ENCODE measurements at places on chromosomes 1 and 21.

DNA sequence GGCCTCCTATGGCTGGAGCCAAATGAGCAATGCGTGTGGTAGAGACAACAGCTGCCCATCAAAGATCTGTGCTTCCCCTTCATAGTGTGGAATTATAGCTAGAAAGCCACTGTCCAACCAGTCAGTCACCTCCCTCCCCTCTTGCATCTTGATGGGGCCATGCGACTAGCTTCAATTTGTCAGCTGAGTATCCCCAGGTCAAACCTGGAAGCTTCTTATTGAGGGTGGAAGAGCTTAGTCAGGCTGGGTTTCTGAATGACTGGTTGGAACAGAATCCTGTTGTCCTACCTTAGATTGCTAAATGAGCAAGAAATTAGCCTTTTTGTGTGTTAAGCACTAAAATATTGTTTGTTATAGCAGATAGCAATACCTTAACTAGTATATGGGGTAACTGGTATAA, 625.4 kb downstream of the PTPRC start:
- no peak for DNase-seq

DNA sequence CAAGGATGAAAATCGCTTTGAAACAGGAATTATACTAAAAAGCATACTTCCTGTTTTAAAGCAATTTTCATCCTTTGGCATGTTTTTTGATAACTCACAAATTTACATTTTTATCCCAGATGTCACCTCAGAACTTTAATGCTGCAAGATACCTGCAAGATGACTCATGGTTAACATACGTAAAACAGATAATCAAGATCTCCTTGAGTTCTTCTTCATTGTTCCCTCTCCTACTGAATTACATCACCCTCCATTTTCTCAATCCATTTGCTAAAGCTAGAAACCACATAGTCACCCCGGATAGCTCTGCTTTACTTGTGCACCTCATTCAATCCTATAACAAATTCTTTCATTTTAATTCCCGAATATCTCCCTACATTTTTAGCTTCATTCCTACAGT, 1114.2 kb downstream of the PLA2G4A start:
- no peak for DNase-seq

- peak; percentile 69 for DNase-seq
Observed at GRCh38 chr1:235397733-235398132, 30.5 kb downstream of the TBCE start.

GRCh38 chr21:15774590-15774989, 44.8 kb downstream of the USP25 start:
- no peak for DNase-seq

DNA sequence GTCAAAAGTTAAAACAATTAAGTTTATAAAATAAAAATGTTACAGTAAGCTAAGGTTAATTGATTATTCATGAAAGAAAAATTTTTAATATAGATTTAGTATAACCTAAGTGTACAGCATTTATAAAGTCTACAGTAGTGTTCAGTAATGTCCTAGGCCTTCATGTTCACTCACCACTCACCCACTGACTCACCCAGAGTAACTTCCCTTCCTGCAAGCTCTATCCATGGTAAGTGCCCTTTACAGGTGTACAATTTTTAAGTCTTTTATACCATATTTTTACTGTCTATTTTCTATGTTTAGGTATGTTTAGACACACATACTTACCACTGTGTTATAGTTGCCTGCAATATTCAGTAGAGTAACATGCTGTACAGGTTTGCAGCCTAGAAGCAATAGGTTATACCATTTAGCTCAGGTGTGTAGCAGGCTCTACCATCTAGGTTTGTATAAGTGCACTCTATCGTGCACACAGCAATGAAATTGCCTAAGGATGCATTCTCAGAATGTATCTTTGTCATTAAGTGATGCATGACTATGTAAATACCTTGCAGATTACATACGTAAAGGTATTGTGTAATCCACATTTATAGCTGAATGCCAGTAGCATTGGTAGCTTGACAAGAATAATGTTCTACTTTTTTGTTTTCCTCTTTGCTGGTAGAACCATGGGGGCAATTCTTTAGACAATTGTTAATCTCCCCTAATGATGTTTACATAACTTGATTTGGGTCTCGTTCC, 35.7 kb upstream of the GPR88 start:
- no peak for DNase-seq

- DNase-seq: no peak
Observed at GRCh38 chr1:77680173-77680572, 2.3 kb downstream of the ZZZ3 start.

DNA sequence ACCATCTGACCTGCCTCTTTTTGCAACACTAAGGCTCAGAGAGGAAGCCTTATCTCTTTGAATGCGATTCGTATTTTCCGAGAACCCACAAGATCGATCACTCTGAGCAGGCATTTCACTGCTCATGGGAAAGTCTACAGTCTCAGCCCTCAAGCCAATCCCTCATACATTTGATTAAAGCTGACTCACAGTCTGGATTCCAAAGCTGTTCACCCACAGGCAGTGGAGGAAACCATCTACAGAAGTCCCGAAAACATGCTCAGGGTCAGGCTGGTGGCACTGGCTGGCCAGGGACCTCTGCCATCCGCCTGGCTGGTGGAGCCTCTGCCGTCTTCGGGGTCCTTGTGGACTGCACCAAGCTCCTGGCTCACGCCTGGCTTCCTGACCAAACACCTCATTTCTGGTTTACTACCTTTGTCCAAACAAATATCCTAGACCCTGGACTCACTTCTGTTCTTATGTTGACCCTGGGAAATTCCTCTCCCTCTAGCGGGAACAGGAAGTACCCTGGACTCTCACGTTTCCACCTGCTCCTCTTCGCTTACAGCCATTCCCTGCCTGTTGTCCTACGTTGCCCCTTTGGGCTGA, 650.0 kb downstream of the SMYD3 start:
- peak; percentile 25 for DNase-seq

- DNase-seq: no peak
Observed at GRCh38 chr1:118954301-118954905, 33.7 kb downstream of the TBX15 start.

- no peak for DNase-seq
Observed at GRCh38 chr1:39590546-39590945, 14.0 kb upstream of the PABPC4 start.

DNA sequence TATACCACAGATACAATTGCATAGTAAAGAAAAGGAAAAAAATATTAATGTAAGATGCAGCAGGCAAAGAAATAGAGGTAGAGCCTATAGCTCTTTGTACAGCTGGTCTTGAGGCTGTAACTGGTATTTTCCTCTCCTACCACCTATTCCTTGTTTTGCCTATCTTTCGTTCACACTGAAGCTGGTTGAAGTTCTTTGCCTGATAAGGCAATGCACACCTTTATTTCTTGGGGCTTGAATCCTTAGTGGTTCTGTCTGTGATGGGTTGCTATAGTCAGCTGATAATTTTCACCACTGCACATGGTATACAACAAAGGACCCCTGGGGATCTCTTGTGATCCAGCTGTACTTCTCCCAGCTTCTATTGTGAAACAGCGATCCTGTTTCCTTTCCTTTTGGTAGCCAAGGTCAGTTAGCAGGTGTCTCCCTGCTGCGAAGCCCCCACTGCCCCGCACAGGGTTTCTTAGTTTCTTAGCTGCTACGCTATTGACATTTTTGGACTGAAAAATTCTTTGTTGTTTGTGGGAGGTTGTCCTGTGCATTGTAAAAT, 9.9 kb upstream of the TSNAX start:
- no peak for DNase-seq

DNA sequence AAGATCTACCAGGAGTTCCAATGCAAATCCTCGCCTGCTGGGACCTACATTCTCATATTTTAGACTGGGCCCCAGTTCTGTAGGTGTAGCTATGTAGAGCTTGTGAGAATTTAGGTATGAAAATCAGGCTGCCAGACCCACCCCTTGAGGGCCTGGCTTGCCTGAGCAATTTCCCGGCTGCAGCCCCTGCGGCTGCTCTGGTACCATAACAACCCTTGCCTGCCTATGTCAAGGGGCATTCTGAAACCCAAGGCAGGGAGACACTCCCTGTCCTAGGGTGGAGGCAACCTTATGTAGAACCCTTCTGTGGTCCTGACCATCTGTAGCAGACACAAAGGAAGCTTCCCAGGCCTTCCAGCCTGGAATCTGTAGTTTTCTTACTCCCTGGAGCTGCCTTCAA, 28.4 kb downstream of the VTCN1 start:
- no peak for DNase-seq

GRCh38 chr1:190373705-190374336, 103.8 kb downstream of the BRINP3 start:
- peak; percentile 35 for DNase-seq

DNA sequence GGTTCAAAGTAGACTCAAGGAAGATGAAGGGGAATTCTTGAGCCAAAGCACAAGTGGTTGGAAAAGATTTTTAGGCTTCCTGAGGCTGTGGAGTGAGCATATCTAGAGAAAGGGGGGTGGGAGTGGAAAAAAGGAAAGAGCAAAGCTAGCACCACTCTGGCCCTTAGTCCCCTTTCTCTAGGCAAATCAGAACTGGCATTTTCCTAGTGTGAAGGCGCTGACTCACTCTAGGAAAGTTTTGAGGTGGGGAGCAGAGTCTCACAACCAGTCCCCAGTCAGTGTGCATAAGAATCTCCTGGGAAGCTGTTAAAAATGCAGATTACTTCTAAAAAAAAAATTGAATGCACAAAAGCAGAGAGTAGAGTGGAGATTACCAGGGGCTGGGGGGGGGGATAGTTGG, 3.4 kb upstream of the GPR89B start:
- DNase-seq: no peak

GRCh38 chr1:248858096-248858890, 592 bp downstream of the ZNF692 start:
- DNase-seq: peak; percentile 53

DNA sequence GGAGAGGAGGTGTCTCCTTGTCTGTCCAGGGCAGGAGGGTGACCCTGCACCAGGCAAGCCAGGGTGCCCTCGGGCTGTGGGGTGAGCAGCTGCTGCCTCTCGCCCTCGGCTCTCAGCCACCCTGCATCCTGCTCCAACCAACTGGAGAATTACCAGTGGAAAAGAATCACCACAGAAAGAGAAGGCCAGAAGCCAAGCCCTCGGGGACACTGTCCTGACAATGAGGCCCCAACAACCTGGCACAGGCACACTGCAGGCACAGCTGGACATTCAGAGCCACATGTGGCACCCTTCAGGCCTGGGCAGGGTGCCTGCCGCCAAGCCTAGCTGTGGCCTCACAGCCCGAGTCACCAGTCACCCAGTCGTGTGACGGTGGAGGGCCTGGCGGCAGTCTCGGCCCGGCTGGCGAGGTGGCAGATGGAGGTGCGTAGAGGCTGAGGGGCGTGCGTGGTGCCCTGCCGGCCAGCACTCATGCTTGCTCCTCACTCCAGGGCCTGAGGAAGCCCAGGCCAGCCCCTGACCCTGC, 12.0 kb downstream of the MEGF6 start:
- no peak for DNase-seq

DNA sequence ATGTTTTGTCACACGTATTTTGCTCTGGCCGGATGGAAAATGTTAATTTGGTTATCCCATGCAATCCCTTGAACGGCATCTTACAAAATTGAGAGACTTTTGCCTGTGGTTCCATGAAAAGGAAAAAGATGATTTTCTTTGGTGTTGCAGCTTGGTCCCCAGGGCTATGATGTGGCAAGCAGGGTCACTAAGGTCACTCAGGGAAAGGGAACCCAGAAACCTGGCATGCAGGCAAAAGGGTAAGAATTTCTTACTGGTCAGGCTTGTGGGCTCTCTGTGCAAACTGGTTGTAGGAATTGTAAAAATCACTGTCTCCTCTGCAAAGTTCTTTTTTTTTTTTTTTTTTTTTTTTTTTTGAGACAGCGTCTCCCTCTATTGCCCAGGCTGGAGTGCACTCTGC, 48.4 kb upstream of the NBPF3 start:
- DNase-seq: no peak

GRCh38 chr1:22761821-22762220, 51.2 kb downstream of the EPHB2 start:
- DNase-seq: no peak

DNA sequence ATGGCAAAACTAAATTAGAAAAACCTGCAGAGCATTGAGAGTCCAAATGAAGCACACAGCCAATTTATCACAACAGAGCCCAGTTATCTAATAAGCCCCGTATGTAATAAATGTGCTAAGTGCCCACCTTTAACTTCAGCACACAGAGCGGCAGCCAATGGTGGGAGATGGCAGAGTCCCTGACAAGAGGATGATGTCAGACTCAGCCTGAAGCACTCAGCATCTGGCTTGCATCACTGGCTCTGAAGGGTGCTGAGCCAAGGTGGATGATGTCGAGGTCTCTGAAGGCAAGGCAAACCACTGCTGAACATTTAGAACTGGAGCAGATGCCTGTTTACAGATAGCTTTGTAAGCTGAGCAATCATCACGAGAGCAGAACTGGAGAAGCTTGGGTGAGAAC, 118.3 kb downstream of the NUF2 start:
- DNase-seq: no peak

DNA sequence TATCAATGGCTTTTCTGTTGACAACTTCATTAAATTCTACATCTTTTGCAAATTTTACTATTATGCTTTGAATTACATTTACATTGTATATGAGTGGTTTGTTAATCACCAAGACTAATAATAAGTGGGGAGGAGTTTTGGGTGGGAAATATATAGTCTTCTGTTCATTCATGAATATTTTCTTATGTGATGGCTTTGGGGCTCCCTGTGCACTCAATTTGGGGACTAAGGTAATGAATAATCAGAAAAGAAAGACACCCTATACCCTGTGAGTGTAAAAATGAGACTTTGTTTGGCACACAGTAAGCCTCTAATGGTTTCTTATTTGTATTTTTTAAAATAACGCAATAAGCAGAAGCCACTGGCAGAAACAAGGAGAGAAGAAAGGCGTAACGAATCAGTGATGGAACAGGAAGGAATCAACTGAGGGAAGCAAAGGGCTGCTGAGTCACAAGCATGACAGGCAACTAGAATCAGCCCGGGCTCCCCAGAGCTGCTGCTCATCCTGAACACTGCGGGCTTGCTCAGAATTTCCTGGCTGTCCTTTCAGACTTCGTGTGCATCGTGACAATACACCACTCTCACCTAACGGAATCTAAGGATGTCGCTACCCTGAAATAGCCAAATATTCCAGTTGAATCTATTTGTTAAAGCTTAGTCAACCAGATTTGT, 20.8 kb upstream of the RGS2 start:
- DNase-seq: peak; percentile 70
